ENCODE measurements at places on chromosomes 4 and X.

- no peak for DNase-seq
Observed at GRCh38 chrX:109283870-109284269, 198.0 kb downstream of the GUCY2F start.

DNA sequence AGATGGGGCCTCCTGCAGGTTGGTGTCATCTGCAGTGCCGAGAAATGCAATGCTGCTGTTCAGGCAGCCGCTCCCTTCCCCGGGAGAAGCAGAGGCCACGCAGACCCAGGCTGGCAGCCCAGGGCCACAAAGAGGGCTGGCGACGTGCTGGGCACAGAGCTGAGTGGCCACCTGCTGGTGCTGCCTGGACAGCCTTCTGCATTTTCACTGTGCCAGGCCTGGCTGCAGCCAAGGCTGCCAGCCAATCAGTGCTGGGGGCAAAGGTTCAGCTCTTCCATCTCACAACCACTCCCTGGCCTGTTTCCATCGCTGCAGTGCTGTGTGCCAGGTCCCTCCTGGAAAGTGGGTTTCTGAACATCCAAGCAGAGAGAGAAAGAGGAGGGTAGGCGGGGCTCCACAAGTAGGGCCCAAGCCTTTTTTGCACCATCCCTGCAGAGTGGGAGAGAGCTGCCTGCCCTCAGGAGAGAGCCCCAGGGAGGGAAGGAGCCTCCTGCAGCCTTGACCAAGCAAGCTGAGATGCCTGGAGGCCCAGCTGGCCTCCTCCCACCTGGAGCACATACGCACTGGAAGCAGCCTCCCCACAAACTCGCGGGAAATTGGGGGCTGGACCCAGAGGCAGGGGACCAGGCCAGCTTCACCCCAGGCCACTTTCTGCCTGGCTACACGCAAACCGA is 20.1 kb downstream of the ADRA2C start:
- DNase-seq = no peak

- no peak for DNase-seq
Observed at GRCh38 chr4:6439120-6439762, 33.2 kb downstream of the PPP2R2C start.

- no peak for DNase-seq
Observed at GRCh38 chr4:40881851-40882250, 132.1 kb downstream of the NSUN7 start.

DNA sequence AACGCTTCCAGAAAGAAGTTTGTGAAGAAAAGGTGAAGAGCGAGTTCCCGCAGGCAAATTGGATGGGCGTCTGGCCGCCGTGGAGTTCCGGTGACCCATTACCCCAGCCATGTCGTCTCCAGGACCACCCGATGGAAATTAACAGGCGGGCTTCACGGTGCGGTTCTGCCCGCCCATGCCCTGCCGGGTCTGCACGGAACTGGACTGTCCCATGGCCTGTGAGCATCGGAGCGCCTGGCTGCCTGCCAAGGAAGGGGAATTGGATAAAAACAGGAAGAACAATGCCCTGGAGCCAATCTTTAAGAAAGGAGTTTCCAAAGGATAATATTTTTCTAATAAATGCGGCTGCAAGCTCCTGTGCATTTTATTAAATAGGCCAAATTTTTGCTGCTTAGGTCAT is 319.8 kb upstream of the SLC7A11 start:
- no peak for DNase-seq

DNA sequence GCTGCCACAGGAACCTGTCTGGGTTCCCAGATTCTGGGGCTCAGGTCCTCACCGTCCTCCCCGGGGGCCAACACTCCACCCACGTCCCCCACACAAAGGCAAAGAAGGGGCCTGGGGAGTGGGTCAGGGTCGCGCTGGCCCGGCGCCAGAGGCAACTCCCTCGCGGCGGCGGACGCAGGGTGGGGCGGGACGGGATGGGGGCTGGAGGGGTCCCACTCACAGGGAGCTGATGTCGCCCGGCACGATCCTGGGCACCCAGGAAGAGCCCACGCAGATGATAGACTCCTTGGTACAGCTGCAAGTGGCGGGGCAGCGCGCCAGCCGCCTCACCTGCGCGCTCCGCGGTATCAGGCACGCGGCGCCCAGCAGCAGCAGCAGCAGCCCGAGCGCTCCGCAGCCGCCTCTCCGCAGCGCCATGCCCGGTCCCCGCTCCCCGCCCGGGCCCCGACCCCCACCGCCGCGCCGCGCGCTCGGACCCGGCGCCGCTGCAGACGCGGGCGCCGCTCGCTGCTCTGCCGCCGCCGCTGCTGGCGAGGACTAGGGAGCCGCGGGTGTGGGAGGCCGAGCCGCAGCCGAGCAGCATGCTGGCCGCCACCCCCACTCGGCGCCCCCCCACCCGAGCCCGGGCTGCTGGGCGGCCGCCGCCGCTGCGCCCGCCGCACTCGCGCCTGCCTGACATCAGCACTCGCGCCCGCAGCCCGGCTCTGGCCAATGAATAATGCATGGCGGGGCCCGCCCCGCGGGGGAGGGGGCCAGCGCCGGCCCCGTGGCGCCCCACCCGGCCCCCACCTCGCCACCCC is at the start of gene LGI2:
TSS of gene LGI2 (minus strand) at position 670 of the 800 bp plus-strand sequence. CDS start at position 417, 253 bp downstream.
- DNase-seq = peak; percentile 13

DNA sequence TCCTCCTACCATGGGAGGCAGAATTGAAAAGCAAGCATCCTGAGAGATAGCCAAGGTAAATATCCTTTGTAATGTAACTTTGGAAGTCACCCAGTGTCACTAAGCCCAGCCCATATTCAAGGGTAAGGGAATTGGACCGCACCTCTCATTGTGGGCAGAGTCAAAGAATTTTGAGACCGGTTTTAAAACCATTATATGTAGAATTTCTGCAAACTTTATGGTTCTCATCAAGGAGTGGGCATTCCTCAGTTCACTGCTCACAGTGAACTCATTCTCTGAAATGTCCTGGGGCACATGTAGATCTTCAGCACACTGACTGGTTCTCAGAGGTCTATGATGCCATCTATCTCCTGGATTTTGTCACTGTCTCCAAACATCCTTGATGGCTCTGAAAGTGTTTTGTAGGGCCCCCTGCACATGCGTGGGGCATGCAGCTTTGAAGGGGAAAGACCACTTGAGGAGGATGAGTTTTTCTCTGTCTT is 35.3 kb upstream of the CHRNA9 start:
- DNase-seq = no peak

DNA sequence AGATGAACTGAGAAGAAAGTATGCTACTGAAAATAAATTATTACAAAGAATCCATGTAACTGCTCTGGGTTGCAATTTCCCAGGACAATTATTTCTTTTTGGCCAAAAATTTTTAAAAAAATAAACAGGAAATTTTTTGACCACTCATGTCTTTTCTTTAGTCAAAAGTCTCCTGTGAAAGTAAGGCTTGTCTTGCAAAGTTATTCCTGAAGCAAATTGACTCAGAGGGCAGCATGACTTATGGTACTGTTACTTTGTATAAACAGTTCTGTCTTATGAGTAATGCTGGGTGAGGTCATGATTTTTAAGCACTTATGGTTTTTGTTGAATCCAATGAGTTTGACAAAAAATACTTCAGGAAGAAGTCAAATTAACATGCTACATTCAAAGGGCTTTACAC is 292.8 kb upstream of the ARSJ start:
- no peak for DNase-seq

DNA sequence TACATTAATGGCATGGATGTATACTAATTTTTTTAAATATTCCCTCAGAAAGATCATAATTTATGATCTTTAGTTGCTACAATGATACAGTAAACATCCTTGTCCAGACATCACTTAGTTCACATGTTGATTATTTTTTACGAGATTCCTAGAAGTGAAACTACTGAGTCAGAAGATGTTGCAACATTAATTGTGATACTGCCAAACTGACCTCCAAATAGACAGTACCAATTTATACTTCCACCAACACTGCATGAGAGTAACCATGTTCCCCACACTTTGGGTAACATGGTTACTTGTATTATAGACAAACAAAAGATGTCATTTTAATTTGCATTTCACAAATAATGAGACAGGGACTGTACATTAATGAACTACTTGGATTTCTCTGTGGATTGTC is 19.6 kb downstream of the RCHY1 start:
- no peak for DNase-seq

DNA sequence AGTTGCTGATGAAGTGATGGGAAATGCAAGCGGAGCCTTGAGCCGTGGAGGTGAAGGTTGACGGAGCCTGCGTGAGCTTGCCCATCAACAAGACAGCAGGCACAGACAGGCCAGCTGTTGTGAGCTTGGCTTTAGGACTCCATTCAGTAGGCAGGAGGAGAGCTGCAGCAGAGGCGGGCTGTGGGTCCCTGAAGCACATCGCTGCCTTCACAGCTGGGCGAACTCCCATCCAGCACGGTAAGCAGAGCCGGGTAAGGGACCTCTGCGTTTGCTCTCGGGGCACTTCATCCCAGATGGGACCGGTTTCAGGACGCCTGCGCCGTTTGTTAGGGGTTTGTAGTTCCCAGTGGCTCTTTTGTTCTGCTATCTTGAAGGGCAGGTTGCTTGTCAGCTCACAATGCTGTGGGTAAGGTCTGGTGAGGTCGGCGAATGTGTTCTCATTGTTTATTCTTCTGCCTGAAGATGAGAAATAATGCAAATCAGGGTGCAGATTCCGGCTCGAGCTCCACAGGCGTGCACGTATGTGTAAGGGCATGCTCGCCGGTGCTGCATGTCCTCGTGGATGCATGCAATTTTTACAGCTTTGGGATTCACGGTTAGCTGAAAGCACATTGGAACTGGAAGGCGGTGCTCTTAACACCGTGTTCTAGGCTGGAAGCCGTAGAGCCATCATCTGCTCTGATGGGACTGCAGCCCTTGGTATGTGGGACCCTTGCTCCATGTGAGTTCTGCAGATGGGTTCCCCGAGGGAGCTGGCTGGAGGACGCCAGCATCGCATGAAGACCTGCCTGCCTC is 54.6 kb upstream of the CLDN34 start:
- peak; percentile 94 for DNase-seq

GRCh38 chr4:152556283-152556682 is 20.4 kb upstream of the FBXW7 start:
- no peak for DNase-seq

GRCh38 chrX:123731987-123732669 is 724 bp downstream of the THOC2 start:
- no peak for DNase-seq

DNA sequence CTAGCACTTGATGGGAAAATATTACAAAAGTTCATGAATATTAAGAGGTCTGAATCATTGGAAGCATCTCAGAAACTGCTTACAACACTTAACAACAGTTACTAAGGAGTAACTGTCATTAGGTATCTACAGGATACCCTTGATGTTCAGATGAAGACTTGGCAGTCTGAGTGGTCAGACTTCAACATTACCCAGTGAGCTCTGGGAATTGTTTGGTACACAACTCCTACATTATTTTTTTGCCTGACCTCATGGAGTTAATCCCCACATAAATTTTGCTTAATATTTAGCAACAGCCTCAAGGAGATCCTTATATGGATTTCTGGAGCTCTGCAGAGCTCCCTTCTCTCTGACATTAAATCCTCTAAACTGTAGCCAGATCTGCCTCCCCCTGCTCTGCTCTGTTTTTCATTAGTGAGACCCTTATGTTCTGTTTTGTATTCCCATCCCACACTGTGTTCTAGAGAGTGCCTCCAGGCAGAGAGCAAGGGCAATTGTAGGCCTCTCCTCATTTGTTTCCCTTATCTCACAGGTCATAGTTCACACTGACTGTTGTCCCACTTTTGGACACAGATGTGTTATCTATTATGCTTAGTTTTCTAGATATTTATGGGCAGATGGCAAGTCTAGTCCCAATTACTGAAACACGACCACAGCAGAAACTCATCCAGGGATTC is 368.8 kb downstream of the GASK1B start:
- DNase-seq = peak; percentile 28

DNA sequence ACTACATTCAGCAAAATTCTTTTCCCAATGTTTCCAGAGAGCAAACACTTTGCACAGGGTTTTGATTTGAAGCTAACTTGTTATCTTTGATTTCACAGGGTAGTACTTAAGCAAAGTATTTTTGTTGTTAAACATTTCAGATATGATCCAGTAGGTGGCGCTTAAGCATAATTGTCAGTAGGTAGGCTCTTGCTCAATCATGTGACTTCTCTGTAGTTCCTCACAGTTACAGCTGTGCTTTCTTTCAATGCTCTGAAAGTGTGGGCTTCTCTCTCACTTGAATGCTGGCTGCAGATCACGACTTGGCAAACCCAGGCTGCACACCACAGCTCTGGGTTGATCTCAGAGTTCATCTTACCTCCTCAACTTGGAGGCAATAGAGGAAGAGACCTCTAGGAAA is 1016.5 kb downstream of the SH3BGRL start:
- DNase-seq = no peak

- DNase-seq = no peak
Observed at GRCh38 chrX:14956813-14957582, 83.8 kb downstream of the MOSPD2 start.

DNA sequence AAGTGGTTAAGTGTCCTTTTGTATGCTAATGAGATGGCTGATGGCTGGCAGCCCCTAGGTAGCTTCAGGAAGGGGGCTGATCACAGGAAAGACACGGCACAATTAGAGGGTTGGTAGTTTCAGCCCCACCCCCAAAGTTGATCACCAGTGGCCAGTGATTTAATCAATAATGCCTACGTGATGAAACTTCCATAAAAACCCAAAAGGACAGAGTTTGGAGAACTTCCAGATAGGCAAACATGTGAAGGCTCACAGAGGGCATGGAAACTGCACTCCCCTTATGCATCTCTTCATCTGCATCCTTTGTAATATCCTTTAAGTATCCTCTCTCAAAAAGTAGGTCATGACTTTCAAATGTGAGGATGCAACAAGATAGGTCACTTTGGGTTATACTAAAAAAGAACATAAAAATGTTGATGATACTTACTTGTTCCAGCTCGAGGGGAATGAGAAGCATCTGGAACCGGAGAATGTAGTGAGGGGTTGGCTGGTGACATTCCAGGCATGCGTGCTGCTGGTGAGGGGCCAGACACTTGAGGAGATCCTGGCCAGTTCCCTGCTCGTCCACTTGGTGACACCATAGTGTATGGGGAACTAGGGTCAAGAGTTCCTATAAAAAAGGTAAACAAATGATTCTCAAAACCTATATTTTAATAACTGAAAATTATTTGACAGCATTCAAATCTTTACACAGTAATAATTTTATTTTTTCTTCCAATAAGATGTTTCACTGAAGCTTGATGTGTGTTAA is 16.7 kb upstream of the CXorf38 start:
- no peak for DNase-seq

DNA sequence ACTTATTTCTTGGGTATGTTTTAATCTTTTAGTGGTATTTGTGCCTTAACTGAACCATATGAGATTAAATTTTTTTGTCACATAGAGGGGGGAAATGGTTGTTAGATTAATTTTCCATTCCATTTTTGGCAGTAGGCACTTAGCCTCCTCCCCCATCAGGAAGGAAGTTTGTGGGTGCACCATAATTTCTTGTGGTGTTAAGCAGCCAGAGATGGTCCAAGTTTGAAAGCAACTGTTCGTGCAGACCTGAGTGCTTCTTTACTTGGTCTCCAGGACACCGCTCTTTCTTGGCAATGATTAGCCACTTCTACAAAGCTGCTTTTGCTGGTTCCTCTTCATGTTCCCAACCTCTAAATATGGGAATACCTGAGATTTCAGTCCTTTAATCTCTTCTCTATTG is 92.7 kb upstream of the RPL34 start:
- no peak for DNase-seq

DNA sequence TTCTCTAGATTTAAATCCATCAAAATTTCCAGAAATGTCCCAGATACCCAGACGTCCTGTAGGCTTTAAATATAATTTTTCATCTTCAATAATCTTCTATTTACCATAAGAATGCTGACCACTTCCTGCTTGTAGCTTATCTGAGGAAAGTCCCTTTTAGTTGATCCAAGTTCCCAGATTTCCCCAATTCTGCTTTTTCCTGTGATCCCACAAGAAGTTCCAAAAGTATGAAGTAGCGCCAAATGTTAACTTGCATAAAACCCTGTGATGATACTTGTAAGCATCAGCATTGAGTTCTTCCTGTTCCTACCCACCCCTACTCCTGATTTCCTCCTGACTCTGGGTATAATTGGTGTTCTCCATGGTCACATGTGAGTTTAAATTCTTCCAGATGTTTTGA is 10.6 kb upstream of the TLR8 start:
- DNase-seq = no peak

All from NCI-H526 treated with DMSO at 0.1 percent for 48 hours (cell line).